ENCODE measurements at places on chromosomes 2 and 18. TPM values are rescaled to one million over a fixed set of nuclear protein-coding genes. Genes with fewer than 3 reads are reported as not detected.

ANO7 gene
- total RNA-seq, result 4.9 TPM

ZNF804A gene
- 0.06 TPM for total RNA-seq

CGREF1 gene
- total RNA-seq, result 13.9 TPM

POMC gene
- total RNA-seq, result not detected

DNA sequence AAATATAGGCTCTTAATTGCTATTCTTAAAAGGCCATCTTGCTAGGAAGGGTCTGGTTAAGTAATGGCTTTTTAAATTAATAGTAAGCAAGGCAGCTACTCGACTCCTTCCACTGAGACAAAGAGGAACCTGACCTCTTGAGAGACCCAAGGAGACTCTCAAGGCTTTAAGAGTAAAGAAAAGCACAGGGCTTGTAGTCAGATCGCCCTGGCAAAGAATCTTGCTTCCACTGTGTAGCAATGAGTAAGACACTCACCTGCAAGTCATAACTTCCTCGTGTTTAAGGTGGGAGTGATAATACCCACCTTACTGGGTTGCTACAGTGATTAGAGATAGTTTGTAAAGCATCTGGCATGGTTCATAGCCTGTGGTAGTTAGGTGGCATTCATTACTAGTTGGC, 274.5 kb downstream of the TSN start:
- DNase-seq, result no peak

DNA sequence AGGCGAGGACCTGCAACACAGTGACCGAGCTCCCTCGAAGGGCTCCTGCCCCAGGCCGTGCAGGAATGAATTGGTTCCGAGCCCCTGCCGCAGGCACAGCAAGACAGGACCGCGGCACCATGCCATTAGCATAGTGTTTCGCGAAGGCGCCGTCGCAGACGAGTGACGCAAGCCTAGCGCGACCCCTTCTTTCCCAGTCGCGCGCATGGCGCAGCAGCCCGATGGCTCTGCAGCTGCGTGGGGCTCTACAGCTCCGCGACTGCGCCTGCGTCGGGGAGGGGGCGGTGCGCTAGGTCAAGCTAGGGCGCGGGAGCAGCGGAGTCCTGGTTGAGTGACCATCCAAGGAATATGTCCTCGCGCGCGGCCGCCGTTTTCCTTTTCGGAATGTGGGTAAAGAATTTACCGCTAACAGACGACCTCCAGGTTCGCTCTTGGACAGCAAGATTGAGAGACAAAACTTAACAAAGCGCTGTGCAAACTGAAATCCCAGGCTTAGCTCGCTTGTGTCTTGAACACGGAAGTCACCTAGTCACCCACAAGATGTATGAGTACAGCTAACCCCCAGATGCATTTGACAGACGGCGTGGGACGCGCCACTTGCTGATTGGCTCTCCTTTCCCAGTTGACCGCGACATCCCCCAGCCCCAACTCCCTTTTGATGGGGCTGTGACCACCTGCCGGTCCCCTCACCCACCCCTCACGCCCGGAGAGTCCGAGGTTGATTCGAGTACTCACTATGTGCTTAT, at the start of gene TRMT61B:
Gene TRMT61B, minus strand, starts transcription at position 164 of the 746 bp plus-strand sequence. Its CDS starts 32 bp downstream, at position 132.
- DNase-seq, result peak; percentile 94

GRCh38 chr2:8488001-8488738, 193.7 kb upstream of the ID2 start:
- no peak for DNase-seq

GRCh38 chr2:240539906-240540305, 17.9 kb downstream of the ANKMY1 start:
- no peak for DNase-seq

DNA sequence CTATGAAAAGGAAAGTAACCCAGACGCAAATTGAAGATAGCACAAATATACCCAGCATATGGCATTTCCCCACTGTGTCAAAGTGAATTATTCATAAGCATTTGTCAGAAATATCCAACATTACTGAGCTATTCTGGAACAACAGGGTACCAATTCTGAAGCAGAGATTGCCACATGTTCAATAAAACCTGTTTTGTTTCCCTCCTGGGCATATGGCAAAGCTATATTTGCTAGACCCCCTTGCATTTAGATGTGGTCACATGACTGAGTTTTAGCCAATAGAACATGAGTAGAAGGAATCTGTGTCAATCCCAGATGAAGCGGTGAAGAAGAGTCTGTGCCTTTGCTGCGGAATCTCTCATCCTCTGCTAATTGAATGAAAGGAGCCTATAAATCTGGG, 296.4 kb upstream of the DLGAP1 start:
- no peak for DNase-seq
